Cardiac muscle cell (in vitro differentiated cells and primary cell): ENCODE measurements at places on chromosomes 6 and 20.

DNA sequence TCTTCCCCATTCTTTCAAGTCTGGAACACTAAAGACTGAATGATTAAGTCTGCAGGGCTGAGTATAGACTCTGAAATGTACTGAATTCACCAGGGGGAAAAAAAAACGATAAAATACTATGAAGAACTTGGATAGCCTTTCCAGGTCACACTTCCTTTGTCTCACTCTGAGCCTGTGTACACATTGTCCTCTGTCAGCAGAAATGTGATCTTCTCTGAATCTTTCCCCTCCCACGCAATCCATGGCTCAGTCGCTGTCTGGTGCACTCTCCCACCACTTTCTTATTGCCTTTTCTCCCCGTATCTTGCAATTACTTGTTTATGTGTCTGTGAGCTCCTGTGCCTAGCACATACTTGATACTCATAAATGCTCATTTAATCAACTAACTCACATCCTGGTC, 212.6 kb upstream of the RSPO3 start:
- no peak for DNase-seq

- no peak for DNase-seq
Measured at GRCh38 chr6:144493035-144493910, 208.1 kb downstream of the UTRN start.

DNA sequence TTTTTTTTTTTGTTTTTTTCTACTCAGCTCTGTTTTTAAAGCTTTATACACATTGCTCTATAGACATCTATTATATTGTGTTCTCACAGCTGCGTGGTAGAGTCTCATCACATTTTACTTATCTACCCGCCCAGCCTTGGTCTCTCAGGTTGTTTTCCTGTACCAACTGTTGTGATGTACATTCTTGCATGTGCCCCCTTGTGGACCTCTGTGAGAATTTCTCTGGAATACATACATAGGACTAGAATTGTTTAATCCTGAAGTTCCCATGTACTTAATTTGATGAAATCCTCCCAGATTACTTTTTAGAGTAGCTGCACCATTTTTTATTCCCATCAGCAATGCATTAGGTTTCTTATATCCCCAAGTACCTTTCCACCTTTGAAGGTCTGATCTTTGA, 40.4 kb upstream of the TINAG start:
- peak; percentile 73 for DNase-seq

DNA sequence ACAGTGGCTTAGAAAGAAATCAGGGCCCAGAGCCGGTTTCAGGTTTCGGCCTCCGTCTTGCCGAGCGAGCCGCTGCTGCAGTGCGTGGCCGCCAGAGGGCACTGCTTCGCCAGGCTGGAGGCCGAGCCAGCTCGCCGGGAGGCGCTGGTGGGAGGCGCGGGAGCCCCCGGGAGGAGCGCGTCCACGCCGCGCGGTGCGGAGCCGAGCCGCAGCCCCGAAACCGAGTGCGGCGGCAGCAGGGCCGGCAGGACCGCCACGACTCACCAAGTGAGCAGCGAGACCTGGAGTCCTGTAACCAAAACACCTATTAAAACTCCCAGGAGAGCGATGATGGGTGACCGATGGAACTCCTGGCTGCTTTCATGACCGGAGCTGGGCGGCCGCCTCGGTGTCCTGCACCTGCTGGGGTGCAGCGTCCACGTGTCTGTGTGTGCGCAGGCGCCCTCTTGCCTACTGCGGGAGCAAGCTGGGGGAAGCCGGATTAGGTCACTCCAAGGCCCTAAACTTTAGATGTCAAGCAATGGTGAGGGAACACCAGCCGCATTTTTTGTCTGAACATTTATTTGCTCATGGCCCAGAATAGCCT, 186.9 kb upstream of the UST start:
- DNase-seq = peak; percentile 87

- DNase-seq = no peak
Measured at GRCh38 chr6:107819217-107819616, 4.9 kb downstream of the SCML4 start.

DNA sequence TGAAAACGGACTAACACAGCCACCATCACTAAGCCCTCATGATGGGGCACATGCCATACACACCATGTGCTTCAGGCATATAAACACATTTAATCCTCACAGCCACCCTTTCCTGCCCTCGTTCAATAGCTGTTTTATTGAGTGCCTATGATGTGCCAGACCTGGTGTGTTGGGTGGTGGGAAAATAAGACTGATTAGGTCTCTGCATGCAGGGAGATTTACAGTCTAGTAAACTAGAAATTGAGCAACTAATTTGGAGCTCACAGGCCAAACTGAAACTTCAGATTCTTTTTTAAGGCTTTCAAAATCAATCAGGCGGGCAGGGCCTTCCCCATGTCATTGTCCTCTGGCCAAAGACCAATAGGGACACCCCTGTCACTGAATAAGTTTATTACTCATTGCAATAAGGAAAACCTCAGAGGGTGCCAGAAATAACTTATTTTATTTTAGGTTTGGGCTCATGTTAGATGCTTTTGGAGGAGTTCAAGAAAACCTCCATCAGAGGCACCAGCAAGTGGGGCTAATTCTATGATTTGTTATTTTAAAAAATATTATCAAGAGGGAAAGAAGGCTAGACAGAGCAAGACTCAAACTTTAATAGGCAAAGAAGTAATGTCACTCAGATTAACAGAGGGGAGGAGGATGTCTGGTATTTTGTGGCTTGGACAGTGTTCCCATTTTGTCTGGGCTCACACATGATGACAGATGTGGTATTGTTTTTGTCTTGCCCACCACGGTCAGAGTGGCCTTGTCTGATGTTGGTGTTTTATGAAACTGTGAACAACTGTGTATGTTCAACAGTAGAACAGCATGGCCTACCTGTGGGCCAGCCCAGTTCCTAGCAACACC, 12.0 kb downstream of the ZFP64 start:
- DNase-seq = peak; percentile 20
